GM03348 (cell line): ENCODE measurements at places on chromosomes 5 and 9.

DNA sequence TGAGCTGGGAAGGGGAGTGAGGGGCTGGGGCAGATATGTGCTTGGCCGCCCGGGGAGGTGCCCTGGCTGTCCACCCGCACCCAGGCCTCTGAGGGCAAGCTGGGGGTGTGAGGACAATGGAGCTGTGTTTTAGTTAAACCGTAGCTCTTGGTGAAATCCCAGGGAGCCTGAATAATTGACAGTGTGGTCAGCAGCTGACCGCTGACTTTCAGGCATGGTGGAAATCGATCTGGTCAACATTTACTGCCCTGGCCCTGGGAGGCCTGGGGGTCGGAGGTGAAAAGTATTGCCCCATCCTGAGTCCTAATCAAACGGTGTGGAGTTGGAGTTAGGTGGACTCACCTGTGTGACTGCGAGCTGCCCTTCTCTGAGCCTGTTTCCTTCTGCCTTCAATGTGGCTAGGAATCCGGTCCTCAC, 31.2 kb upstream of the CRB2 start:
- DNase-seq = no peak

- DNase-seq = no peak
Measured at GRCh38 chr9:135555203-135555602, 6.4 kb upstream of the PAEP start.

GRCh38 chr5:14252793-14253192, 109.7 kb downstream of the TRIO start:
- DNase-seq = no peak

DNA sequence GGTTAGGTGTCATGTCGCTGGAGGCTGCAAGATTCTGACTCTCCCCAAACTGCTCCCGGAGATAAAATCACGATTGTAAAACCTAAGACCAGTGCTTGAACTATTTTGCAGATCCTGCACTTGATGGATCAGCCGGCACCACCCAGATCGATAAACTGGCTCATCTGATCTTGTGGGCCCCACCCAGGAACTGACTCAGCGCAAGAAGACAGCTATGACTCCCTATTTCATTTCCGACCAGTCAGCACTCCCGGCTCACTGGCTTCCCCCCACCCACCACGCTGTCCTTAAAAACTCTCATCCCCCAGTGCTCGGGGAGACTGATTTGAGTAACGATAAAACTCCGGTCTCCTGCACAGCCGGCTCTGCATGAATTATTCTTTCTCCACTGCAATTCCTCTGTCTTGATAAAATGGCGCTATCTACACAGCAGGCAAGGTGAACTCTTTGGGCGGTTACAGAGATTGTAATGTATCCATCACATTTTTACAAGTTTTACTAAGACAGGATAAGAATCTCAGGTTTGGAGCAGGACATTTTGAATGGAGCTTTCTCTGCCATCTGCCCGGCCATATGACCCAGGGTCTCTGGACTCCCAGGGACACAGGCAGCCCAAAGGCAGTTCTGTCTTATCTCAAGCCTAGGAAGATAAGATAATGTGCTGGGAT, 10.6 kb upstream of the PPP1R26 start:
- DNase-seq = no peak

- DNase-seq = no peak
Measured at GRCh38 chr9:114286146-114286679, 36.7 kb upstream of the ORM1 start.

GRCh38 chr9:37617161-37617560, 24.8 kb upstream of the TOMM5 start:
- no peak for DNase-seq

- peak; percentile 85 for DNase-seq
Measured at GRCh38 chr9:114156657-114157421, 1.5 kb downstream of the COL27A1 start.

- peak; percentile 76 for DNase-seq
Measured at GRCh38 chr9:70466976-70467561, 52.6 kb upstream of the KLF9 start.

DNA sequence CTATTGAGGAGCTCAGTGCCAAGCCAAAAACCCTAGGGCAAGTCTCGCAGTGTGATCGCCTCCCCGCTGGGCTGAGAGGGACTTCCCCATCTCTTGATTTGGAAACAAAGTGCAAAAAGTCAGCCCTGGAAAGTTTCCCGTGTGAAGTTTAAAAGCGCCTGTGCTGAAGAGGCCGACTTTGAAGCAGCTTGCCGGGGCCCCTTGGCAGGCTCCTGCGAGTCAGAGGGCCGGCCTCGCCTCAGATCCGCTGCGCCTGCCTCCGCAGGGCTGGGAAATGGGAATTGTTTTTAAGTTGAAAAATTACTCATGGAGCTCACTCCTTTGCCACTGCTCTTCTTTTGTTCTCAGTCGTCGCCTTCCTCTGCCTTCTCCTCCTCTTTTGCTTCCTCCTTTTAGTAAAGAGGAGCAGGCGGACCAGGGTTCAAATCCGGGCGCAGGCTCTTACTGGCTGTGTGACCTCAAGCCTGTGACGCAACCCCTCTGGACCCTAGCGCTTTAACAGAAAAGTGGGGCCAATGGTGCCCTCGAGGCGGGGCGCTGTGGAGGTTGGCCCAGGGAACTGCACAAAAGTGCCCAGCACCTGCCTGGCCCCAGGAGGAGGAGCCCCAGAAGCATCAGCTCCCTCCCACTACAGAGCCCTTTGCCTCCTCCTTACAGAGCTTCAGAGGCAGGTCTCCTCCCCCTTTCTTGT, 14.7 kb upstream of the LHX2 start:
- no peak for DNase-seq

DNA sequence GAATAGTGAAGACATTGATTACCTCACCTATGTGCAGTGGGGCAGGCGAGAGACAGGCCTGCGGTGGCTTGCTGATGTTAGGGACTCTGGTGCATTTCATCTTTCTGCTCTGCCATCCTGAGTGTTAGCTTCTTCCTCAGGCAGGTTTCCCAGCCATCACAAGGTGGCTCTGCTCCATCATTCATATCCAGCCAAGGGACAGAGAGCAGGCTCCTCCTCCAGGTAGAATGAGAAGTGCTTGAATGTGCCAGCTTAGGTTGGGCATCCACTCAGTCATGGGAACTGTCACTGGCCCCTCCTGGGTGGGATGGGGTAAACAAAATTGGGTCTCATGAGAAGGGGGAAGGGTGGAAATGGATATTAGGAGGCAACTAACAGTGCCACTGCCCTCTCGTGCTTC, 24.8 kb downstream of the GPR107 start:
- DNase-seq = no peak

GRCh38 chr9:38641985-38642864, 21.8 kb upstream of the ANKRD18A start:
- no peak for DNase-seq

DNA sequence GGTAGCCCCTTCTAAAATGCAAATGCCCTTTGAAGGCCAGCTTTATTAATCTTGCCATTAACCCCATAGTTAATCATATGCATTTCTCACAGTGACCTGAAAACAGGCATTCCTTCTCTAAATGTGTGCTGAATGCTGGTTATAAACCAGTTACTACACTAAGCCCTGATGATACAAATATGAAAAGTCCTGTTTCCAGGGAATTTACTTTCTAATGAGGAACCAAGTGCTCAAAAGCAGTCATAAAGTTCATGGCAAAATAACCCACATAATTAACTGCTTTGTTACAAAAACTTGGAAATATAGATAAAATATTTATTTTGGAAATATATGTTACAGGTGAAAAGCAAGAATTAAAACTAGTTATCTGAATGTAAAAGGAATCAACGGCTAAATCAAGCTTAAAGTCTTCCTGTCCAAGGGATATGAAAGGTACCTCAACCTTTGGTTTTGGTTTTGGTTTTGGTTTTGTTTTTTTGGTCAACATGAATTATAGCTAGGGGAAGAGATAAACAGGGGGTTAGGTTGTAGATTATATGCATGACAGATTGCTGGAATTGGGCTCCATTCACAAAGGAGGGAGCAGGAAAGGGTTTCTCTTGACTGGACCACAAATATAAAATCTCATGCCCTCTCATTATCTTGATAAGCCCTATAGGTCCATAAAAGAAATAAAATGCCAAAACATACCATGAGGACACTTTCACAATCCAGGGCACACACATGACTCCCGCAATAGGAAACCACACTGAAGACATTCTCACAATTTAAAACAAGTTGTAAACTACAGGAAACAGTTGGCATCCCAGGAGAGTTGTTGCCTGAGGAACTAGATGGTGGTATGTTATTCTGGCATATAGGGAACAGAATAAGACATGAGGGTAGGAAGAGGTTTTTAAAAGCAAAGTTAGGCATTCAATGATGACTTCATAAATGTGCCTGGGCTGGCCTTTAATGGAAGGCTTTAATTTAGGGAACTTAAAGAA, 46.7 kb upstream of the MACIR start:
- DNase-seq = no peak

- no peak for DNase-seq
Measured at GRCh38 chr9:35515766-35516165, 25.9 kb downstream of the RUSC2 start.

DNA sequence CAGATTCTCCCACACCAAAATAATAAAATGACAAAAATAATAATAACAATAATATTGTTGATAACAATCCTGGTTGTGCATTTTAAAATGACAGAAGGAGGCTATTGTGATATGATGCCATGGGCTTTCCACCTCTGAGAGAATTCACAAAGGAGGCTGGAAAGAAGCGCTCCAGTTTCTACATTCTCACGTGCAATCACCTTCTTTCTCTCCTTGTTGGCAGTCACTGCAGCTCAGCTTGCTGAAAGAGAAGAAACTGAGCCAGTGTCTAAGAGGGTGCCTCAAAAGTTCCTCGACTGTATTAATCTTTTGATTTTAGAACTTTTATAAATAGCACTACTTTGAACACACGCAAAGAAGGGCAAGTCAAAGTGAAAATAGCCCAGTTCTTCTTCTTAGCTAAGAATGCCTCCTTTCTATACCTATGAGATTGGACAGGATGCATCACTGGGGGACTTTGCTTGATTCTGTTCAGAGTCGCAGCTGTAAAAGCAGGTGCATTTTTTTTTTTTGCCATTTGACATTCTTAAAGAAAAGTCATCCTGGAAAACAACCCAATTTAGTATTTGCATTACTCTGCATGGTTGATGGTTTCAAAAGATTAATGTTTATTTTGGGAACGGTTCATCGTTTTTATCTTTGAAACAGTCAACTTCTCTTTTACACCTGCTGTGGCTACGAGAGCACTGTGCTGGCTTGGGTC, 12.4 kb upstream of the SUB1 start:
- no peak for DNase-seq

DNA sequence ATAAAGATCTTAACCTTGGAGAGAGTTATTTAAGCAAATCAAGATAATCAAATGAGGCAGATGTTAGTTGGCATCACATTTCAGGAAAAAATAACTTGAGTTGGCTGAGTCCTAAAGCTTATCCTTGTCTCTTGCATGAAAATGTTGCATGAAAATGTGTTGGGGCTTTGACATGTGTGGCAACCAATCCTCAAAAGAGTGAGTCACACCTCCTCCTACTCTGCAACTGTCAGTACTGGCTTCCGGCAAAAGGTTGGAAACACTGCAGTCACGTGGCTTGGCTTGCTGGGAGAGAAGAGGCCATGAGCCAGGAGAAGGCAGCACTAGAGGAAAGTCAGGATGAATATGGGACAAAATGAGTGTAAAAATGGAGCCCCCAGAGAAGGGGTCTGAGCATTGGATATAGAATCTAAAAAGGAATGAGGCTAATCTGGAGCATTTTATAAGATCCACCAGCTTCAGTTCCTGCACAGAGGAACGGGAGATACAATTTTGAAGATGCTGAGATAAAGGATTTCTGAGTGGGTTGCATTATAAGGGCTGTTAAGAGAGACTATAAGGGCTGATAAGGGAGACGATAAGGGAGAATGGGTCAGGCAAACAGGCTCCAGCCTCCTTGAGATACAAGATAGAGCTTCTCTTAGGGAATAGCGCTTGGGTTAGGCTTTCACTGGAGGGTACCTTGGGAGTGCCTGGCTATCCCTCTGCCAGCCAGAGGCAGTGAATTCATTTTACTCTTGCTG, 43.1 kb downstream of the SPATA31D1 start:
- DNase-seq = peak; percentile 68

GRCh38 chr5:26054594-26054993, 983.8 kb downstream of the CDH9 start:
- DNase-seq = no peak

DNA sequence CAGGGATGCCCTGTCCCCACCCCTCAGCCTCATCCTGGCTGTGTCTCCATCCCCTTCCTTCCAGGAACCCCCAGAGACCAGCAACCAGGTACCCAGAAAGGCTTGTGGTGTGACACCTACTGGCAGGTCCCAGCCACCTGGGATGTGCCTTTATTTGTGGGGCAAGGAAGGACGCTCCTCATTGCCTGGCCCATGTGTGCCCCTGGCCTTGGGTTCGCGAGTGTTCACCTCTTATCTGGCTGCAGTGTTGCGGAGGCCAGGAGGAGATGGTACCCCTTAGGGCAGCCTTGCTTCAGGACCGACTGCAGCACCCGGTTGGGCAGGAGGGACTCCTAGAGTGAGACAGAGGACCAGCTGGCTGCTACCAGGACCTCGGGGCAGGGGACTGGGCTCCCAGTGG, 8.8 kb downstream of the C9orf50 start:
- DNase-seq = no peak

GRCh38 chr5:167750586-167750985, 540.9 kb upstream of the WWC1 start:
- DNase-seq = no peak

GRCh38 chr9:12718482-12719026, 25.4 kb downstream of the TYRP1 start:
- DNase-seq = peak; percentile 30

DNA sequence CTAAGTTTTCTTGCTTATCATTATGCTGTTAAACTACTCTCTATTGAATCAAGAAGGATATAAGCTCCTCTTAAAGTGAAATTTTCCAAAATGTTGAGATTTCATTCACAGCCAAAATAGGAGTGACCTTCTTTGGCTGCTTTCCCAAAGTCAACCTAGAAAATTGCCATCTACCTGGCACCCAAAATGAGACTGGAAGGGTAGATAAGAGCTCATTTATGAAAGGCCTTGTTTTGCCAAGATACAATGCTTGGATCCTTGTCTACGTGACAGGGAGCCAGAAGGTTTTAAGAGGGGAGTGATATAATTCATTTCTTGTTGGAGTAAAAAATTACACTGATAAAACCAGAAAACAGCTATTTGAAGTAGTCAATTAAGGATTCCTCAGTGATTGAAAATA, 287.1 kb downstream of the IZUMO3 start:
- no peak for DNase-seq

GRCh38 chr5:117497601-117498000, 923.0 kb upstream of the SEMA6A start:
- no peak for DNase-seq

DNA sequence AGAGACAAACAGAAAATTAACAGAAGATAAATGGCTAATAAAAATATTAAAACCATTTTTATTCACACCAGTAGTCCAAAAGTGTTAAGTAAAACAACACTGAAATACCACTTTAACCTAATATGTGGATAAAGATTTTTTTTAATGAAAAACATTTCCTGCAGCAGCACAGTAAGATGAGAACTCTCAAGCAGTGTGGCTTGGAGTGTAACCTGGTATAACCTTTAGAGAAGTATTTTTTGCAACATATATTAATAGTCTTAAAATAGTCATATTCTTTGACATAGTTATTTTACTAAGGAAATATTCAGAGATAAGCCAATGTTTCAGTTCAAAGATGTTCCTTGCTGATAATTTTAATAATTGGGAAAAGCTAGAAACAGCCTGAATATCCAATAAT, 644.4 kb downstream of the PDE4D start:
- no peak for DNase-seq
